ENCODE measurements at places on chromosomes 4 and X.

- no peak for DNase-seq
Observed at GRCh38 chr4:114691865-114692264, 93.3 kb downstream of the UGT8 start.

GRCh38 chrX:40005292-40006011, 92.3 kb downstream of the BCOR start:
- DNase-seq = no peak

DNA sequence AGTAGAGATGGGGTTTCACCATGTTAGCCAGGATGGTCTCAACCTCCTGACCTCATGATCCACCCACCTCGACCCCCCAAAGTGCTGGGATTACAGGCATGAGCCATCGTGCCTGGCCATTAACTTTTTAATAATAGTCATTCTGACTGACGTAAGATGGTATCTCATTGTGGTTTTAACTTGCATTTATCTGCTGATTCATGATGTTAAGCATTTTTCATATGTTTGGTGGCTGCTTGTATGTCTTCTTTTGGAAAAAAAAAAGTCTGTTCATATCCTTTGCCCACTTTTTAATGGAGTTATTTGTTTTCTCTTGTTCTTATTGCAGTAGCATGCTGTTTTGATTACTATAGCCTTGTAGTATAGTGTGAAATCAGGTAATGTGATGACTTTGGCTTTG, 45.8 kb downstream of the ANXA10 start:
- no peak for DNase-seq

GRCh38 chrX:149476513-149476912, 28.6 kb downstream of the IDS start:
- DNase-seq = no peak

DNA sequence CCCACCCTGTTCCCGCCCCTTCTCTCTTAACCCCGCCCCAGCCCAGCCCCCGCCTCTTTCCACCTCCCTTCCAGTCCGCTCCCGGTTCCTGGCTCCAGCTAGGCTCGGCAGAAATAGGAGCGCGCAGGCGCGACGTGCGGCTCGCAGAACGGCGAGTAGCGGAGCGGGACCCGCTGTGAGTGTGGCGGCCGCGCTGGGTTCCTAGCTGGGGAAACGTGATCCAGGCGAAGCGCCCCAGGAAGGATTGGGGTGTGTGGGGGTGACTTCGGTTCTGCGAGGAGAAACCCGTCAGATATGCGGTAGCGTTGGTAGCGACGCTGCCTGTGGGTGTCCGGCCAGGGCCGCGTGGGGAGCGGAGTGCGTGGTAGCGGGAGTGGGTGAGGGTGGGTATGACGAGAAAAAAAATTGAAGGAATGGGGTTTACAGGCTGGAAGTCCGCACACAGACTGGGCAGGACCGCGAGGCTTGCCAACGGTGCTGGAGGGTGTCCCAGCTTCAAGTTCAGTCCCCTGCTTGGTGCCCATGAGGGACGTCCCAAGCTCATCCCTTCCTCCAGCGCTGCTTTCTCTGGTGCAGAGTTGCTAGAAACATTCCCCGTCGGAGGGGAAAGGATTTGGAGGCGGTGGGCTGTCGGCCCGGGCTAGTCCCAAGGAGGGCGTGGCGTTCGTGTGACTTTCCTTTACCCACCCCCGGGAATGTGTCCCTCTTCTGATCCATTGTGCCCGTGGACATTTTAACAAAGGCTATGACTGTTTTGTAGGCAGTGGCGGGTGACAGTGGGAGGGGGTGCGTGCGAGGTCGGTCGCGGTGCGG, at the start of gene PRRG1:
Gene PRRG1, plus strand, starts transcription at position 144 of the 813 bp plus-strand sequence. CDS start 56,886 bp downstream, outside the sequence.
- DNase-seq = peak; percentile 22

- DNase-seq = no peak
Observed at GRCh38 chrX:153474718-153475117, 4.3 kb upstream of the HAUS7 start.

- no peak for DNase-seq
Observed at GRCh38 chrX:103356858-103357257, 552 bp downstream of the TCEAL9 start.

GRCh38 chr4:118265312-118266144, 87.3 kb downstream of the PRSS12 start:
- no peak for DNase-seq

DNA sequence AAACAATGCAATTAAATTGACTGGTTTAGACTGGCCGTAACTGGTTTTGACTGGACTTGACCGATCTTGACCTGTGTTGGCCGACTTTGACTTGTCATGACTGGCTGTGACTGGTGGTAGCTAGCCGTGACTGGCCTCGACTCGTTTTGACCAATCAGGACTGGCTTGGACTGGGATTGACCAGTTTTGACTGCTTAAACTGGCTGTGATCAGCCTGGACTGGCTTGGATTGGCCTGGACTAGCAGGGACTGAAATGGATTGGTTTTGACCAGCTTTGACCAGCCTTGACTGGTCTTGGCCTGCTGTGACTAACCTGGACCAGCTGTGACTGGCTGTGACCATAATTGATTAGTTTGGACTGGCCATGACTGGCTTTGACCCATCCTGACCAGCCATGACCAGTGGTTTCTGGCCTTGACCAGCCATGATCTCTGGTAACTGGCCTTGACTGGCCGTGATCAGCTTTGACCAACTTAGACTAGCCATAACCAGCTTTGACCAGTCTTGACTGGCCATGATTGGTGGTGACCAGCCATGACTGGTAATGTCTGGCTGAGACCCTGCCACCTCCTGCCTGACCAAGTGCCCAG, 13.1 kb downstream of the SUV39H1 start:
- no peak for DNase-seq

DNA sequence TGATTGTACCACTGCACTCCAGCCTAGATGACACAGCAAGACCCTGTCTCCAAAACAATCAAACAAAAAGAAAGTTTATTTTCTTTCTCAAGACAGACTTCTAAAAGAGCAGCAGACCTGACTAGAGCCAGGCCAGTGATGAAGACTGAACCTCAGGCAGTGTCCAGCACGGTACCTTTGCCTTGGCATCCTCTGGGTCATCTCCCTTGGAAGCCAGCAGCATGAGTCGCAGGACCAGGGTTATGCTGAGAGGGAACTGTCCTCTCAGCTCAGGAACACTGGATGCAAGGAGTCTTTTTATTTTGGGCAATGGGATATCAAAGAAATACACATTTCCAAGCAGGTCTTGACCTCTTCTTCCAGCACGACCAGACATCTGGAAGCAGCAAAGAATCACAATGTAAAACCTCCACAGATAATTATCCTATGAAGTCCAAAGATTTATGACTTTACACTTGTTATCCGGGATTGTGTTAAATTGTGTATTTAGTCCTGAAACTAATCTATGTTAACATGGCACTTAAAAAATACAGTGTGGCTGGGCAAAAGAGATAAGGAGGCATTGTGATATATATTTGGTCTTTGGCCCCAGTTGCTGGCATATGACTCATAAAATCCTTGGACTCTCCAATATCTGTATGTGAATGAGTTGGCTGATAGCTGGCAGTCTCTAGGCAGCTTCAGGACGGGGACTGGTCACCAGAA, 66.0 kb upstream of the DDX60 start:
- DNase-seq = no peak

DNA sequence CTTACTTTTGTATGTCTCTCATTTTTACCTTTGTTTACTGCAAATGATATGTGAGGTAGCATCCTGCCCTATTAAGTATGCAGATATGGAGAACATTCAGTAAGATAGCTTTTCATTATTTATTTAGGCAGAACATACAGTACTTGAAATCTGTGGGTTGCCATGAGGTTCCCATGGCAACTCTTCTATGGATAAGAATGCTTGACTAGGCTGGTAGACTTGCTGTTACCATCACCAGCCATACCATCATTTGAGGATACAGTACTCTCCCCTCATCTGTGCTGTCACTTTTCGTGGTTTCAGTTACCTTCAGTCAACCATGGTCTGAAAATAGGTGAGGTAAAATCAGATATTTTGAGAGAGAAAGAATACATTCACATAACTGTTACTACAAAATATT, 56.7 kb downstream of the NAF1 start:
- no peak for DNase-seq

DNA sequence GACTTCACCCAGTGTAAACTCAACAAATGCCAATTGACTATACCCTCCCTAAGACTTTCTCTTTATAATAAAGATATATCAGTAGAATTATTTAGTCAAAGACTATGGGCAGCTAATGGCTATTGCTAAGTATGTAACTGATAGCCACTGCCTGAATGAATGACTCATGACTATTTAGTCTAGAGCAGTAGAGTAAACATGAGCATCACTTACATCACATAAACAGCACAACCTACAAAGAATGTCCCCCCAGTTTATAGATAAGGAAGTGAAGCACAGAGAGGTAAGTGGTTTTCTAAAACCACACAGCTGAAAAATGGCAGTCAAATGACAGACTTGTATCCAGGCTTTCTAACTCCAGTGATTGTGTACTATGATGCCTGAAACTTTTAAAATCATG, 507.0 kb downstream of the PPARGC1A start:
- no peak for DNase-seq

DNA sequence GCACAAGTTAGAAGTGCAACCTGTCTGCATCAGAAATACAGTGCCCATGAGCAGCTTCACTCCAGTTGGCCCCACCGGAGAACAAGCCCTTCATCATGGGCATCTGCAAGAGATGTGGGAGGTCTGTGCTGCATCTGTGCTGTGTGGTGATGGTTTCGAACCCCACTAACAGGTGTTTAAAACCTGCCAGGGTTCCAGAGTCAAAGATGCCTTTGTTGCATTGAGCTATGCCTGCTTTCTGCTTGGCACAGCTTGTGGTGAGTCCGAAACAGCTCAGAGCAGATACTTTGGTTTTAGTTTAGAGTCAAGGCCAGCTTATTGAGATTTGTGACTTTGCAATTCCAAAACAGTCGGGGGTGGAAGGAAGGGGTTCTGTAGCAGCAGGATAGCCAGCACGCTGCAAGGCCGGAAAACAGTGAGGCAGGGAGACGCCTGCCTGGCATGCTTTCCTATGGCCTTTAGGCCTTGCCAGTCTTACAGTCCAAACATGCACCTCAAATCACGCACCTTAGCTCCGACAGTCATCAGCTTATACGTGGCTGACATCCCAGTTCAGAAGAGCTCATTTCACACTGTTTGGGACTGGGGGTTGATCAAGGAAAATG, 21.8 kb downstream of the MAGEA9 start:
- no peak for DNase-seq

DNA sequence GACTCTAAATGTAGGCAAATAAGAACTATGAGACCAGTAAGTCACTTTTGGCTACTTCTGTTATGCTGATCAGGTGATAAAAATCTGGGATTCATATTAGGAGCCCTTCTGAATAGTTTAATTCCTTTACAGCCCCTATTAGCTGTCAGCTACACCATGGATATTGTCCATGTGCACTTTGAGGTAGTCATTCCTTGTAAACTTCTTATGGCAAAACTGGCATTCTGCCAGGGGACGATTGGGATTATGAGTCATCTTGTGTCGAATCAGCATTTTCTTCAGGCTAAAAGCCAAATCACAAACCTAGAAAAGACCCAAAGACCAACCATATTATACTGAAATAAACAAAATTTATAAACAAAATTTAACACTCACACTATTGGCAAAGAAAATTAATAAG, 227.6 kb downstream of the PRDM5 start:
- no peak for DNase-seq

DNA sequence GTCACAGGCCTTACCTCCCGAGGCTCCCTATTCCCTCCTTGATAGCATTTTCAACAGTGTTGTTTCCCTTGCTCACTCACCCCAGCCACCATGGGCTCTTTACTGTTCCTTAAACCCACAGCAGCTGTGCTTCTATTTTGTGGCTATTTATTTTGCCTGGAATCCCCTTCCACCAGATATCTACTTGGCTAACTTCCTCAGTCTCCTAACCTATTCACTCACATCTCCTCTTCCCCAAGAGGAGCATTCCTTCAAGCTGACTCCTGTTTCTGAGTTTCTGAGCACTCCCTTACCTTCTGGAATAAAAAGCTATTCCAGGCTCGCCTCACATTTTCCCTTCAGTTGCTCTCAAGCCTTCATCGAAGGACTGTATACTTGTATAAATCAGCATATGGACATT, 50.5 kb downstream of the CXCL1 start:
- DNase-seq = no peak

DNA sequence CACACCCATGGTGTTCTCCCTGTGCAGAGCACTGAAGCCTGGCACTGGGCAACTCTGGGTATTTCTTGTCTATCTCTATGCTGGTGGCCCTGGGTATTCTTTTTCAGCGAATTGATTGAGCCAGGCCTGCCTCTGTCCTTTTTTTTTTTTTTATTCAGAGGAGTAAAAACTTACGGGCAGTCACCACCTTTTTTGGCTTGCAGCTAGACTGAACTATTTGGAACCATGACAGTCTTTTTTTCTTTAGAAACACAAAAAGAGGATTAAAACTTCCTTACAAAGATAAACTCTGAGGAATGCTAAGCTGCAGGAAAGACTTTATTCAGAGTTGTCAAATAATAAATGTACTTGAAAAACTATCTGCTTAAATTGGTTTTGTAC, 119.2 kb upstream of the STIM2 start:
- DNase-seq = no peak

- DNase-seq = no peak
Observed at GRCh38 chr4:76298227-76298626, 8.3 kb upstream of the STBD1 start.

- DNase-seq = no peak
Observed at GRCh38 chr4:169115897-169116254, 105.8 kb upstream of the CBR4 start.

- DNase-seq = no peak
Observed at GRCh38 chrX:11426712-11427452, 133.7 kb downstream of the AMELX start.

GRCh38 chr4:151324124-151324751, 1.2 kb downstream of the SH3D19 start:
- DNase-seq = no peak

DNA sequence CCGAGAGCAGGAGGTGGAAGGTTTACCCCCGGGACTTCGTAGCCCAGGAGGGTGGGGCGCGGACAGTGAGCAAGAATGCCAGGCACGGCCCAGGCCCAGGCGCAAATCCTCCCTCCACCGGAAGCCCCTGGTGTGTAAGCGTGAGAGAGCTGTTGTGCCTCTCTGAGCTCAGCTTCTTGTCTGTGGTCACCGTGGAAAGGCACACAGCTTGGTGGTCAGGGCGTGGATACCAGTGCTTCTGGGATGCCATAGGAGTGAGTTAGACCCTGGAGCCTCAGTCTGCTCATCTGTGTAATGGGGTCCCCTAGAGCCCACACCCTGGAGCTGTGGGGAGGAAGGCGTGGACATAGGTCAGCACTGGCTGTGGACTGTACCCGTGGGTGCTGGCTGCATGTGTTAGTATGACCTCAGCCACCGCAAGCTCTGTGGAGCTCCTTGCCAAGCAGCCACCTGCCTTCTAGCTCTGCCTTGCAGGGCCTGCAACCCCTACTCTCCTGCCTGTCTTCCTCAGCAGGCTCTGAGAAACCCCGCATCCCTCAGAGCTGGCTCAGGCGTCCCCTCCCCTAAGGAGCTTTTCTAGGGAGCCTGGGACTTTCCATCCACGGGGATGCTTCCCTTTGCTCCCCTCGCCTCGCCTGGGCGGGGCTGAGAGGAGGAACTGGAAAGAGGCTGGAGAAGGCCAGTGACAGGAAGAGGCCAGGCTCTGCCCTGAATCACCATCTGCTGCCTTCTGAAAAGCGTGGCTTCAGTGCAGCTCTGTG, 28.0 kb upstream of the AFAP1 start:
- no peak for DNase-seq
